Left kidney (tissue), 8 donors: ENCODE measurements at places on chromosomes 2 and 18.

- DNase-seq: no peak
These were observed at the start of gene OTOF for GRCh38 chr2:26477911-26478253. TSS of gene OTOF (minus strand) at chr2:26478124.

DNA sequence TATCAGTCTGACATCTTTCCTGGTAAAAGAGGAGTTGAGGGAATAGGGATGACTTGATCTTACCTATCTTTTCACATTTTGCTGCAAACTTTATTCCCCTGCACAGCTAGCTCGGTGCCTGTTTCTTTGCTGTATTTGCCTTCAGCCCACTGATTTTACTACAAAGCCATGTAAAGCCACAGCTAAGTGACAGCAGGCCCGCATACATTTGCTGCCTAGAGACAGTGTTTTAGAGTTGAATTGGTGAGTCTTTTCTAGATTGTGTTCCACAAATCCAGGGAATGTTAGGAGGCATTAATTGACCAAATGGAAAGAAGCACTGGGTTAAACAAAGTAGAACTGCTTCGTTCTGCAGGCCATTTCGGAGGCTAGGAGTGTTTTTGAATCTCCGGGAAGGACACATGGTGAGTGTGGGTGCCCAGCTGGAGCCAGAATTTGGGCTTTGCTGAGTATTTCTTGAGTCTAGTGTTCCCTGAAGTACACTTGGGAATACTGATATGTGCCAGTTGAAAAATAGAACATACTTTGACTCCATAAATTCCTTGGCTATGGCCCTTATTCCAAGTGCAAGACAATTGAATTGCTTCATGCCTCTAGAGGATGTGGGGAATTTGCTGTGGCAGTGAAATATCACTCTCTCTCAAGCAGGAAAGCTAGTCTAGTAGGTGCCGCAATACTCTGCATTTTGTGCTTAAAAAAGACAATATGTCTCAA is 329.8 kb downstream of the PTPRM start:
- no peak for DNase-seq

- DNase-seq: no peak
These were observed 8.6 kb upstream of the NCK2 start for GRCh38 chr2:105736145-105736544.

DNA sequence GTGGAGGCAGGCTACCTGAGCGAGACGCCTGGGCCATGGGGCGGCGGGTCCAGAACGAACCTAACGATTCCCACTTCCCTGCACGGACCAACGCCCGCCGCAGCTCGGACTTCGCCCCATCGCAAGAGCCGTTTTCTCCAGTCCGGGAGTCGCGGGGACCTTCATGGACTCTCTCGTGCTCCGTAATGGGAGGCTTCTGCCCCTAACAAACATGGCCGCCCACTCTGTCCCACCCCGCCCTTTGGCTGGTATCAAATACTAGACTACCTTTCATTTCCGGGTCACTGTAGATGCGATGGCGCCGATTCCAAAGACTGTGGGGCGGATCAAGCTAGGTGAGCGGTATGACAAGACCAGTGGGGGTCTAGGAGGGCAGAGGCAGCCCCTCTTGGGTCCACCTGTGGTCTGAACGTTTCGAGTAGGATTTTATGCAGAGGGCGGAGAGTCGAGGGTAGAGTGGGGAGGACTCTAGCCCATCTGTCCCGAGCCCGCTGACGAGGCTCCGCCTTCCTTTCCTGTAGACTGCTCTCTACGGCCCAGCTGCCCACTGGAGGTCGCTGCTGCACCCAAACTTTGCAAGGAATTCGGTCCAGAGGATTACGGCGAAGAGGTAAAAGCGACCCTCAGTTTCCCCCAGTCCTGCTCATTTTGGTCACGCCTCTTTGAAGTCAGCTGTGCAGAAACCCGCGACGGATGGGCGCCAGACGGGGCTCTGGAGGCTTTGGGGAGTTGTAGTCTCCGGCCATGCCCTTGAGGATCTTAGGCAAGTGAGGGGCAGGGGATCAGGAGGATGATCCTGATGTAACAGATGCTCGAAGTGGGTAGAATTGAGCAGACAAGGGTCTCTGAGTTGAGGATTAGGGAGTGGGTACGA is at the start of the genes CCDC142 and TTC31:
Gene CCDC142 (minus strand): TSS at position 198 of the 874 bp plus-strand sequence. CDS start 161 bp downstream, at position 37.
Gene TTC31 (plus strand): TSS at position 281 of the 874 bp plus-strand sequence. CDS start 15 bp downstream, at position 296.
- peak; percentile 97 for DNase-seq

DNA sequence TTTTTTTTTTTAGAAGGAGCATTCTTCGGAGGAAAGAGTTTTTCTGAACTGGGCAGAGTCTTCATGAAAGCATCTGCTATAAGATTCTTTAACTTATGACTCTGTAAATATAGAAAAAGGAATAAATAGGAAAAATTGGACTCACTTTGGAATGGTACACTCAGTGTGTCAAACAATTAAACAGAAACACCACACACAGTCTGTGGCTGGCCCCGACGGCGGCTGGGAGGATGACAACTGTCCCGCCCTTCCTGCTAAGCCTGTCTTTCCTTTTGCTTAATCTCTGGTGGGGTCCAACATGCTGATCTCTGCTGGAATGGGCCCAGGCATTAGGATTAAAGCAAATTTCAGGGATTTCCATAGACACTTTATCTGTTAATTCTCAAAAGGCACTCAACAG is 12.5 kb upstream of the RAB31 start:
- no peak for DNase-seq

DNA sequence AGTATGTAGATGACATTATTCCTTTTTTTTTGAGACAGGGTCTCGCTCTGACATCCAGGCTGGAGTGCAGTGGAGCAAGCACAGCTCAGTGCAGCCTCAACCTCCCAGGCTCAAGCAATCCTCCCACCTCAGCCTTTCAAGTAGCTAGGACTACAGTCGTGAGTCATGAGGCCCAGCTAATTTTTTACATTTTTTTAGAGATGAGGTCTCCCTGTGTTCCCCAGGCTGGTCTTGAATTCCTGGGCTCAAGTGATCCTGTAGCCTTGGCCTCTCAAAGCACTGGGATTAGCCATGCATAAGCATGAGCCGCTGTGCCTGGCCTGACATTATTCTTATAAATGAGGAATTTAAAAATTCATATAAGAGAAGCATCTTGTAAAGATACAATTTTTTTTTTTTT is 86.9 kb downstream of the FAM117B start:
- no peak for DNase-seq

- DNase-seq: no peak
These were observed 50.6 kb downstream of the CD8B2 start for GRCh38 chr2:106537791-106538191.

DNA sequence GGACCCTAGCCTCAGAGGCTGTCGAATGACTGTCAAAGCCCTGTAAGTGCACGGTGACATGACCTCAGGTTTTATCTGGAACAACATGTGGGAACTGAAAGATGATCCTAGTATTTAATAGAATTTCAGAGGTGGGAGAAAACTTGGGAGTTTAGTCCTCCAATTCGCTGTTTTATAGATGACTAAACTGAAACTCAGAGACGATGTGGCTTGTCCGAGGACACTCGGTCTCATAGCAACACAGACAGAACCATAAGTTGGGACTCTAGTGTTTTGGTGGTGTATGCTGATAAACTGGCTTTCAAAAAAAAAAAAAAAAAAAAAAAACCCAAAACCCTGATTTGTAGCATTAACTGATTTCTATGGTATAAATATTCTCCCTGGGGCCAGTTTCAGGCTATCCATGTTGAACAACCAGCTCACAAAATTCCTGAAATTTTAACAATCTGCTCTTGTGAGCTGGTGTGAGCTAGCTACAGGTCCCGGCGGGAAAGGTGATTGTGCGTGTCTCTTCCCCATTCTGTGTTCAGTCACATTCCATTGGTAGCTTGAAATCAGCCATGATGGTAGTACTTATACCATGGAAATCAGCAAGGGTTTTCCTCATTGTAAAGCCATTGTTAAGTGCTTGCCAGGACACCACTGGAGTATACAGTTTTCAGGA is 195.5 kb upstream of the EPAS1 start:
- no peak for DNase-seq

DNA sequence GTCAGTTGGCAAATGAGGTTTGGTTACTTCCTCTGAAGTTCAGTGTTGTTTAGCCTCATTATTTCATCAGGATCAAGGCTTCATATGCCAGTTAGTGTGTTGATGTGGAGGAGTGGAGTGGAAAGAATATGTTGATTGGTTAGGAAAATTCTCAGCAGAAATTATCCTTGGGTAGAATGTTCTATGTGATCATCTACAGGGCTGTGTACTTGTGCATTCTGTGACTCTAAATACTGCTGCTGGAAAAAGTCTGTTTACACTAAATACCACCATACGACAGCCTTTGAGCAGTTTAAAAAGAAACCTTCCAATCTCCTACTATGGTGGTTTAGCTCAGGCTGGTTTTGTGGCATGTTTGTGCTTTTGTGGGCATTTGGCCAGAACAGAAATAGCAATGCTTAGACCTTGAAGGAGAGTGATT is 25.8 kb downstream of the CAB39 start:
- DNase-seq: no peak

DNA sequence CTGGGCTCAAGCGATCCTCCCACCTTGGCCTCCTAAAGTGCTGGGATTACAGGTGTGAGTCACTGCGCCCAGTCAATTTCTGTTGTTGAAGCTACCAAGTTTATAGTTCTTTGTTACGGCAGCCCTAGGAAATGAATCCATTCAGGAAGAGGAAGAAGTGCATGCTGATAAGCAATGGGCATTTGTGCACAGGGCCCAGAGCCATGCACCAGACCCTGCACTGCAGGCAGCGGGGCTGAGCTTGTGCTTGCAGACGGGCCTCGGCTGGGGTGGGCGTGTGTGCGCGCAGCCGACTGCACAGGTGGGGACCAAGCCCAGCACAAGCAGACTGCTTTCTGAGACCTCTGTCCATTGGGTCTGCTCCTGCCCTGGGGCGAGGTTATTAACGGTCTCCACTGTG is 144.6 kb downstream of the CABLES1 start:
- DNase-seq: no peak

DNA sequence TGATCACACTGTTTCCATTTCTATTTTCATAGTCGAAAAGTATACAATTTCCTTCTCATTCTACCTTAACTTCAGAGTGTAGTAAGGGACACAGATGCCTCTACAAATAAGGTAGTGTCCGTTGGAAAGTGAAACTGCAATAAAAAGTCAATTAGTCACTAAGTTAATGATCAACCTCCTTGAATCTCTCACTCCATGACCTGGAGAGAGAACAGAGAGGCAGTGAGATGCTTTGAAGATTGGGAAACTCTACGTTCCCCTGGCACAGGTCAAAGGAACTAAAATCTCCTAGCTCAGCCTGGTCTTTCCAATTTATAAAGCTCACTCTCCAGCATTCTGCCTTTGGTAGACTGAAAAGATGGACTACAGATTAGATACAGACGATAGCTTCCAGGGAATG is 153.8 kb upstream of the ACAA2 start:
- DNase-seq: peak; percentile 66

- DNase-seq: peak; percentile 64
These were observed 7.0 kb upstream of the EPG5 start for GRCh38 chr18:45974088-45974536.

GRCh38 chr2:209629597-209629996 is 142.0 kb upstream of the UNC80 start:
- DNase-seq: no peak

DNA sequence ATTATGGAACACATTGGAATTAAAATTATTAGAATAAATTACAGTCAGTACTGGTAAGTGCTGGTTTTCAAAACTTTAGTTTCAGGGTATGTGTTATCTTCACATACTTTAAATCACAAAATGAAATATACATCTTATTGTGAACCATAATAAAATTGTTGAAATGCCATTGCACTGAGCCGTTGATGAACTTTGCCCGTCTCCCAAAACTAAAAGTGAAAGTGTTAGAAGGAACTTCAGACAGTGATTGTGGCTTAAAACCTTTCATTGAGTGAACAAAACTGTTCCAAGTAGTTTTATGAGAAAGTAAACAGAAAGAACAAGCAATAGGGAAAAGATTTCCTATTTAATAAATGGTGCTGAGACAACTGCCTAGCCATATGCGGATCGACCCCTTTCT is 811.6 kb downstream of the PLCL1 start:
- DNase-seq: no peak

- peak; percentile 38 for DNase-seq
These were observed at the start of gene KRTCAP3 for GRCh38 chr2:27441958-27442919. TSS of gene KRTCAP3 (plus strand) at chr2:27442381. CDS start at chr2:27442413, 32 bp downstream.

- DNase-seq: no peak
These were observed 48.6 kb downstream of the SLC8A1 start for GRCh38 chr2:40403233-40403836.

DNA sequence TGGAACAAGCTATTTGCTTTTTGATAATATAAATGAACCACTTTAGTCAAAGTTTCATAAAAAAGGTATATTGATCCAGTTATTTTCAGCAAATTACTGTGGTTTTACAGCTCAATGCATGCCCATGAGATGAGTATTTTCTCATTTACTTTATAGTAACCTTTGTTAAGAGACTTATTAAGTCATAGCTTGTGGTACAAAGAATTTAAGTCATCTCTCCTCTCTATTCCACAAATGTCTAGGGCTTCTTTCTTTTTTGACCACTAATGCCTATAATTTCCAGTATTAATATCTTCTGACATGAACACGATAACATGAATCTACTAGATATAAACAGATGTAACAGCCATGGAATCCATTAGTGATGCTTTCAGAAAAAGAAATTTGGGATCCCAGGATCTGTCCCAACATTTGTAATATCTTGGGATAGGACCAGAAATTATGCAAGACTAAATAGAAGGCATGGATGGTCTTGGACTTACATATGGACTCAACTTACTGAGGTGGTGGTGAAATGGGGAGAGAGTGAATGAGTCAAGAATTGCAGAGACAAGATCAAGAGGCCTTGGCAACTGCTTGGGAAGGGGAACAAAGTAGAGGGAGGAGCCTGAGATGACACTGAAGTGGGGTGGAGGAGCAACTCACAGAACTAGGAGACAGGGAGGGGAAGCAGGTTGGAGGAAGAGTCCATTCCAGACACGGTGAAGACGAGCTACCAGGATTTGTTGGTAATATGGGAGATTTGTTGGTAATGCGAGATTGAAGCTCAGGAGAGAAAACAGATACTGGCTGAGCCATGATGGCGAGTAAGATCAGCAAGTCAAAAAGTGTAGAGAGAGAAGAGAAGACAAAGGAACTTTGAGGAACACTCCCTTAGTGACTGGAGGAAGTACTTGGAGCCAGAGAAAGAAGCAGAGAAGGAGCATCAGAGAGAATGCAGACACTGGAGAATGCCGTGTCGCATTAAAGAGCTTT is 42.4 kb upstream of the KDM3A start:
- no peak for DNase-seq

DNA sequence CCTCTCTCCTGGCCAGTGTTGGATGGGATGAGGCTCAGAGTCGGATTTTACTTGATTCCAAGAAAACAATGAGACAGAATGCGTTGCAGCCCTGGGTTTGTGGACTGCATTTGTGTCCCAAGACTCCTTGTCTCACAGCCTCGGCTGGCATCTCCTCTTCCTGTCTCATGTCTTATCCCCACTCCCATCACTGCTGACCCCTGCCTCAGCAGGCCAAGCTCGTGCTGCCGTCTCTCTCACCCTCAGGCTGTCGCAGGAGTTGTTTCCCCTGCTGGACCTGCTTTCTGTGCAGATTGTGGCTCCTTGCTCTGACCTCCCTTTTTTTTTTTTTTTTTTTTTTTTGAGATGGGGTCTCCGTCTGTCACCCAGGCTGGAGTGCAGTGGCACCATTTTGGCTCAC is 70.2 kb upstream of the RALBP1 start:
- DNase-seq: no peak
